ENCODE measurements at places on chromosomes 11 and 22.

GRCh38 chr11:108289699-108290098 lies 66.8 kb downstream of the ATM start:
- DNase-seq = no peak

DNA sequence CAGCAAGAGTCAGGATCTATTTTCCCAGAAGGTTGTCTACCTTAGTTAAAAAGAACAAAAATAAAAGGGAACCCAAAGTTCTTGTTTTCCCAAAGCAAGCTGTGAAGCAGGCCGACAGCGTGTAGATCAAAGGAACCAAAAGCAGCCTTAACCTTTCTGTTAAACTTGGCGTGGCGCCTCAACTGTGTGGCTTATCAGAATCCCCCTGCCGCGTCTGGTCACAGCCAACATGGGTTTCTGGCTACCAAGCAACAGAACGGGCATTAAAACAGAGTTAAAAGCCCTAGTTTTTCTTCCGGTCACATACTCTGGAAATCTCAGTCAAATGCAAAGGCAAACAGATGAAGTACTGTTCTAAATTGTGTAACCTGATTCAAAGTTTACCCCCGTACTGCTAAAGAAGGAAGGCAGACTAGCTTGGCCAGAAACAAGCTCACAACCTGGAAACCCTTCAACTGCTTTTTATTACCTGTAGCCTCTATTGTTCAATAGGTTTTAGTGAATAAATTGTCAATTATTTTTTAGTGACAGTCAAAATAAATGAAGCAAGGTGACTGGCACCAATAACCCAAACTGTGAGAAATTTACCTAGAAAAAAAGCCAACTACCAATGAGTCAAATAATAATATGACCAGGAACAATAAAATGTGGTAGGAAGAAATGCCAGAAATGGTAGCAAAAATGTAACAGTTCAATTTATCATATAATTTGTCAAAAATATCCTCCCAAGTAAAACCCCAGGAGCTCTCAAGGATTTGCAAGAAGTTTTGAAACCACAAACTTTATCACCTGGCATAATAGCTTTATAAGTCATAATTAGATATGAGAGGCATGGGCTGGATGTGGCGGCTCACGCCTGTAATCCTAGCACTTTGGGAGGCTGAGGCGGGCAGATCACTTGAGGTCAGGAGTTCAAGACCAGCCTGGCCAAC lies 21.4 kb downstream of the CHKA start:
- DNase-seq = no peak

- DNase-seq = no peak
Observed at GRCh38 chr22:29524442-29525191, 28.9 kb downstream of the THOC5 start.

DNA sequence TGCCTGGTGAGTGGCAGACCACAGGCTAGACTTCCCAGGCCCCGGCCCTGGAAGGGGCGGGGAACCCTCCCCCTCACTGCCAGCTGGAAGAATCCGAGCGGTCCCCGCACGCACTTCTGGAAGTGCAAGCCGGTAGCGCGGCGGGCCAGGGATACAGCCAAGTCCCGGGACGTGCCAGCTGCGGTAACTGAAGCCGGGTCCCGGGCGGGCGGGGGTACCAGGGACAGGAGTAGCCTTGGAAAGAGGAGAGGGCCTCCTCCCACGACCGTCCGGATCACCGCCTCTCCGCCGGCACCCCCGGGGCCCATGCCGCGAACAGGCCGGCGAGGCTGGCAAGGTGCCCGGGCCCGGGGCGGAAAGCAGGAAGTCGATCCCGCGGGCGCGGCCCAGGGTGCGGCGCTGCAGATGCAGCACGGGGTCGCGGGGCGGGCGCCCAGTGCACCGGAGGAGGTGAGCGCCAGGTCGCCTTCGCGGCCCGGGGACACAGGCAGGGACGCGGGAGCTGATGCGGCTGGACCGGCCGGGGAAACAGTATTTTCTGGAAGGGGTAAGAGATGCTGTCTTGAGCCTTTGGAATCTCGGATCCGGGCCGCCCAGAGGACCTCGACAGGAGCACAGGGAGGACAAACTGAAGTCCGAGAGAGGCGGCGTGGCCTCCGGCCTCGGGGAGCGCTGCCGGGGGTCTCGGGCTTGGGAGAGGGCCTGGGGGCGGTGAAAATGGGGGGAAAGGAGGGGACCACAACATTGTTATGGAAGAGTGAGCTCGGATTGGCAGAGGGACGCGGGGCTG lies 783 bp upstream of the SLC35C1 start:
- peak; percentile 31 for DNase-seq

- DNase-seq = no peak
Observed at GRCh38 chr11:41320653-41321052, 138.8 kb downstream of the LRRC4C start.

GRCh38 chr11:79702303-79702702 lies 261.5 kb upstream of the TENM4 start:
- no peak for DNase-seq

GRCh38 chr11:95308512-95309035 lies 77.6 kb upstream of the SESN3 start:
- DNase-seq = no peak

DNA sequence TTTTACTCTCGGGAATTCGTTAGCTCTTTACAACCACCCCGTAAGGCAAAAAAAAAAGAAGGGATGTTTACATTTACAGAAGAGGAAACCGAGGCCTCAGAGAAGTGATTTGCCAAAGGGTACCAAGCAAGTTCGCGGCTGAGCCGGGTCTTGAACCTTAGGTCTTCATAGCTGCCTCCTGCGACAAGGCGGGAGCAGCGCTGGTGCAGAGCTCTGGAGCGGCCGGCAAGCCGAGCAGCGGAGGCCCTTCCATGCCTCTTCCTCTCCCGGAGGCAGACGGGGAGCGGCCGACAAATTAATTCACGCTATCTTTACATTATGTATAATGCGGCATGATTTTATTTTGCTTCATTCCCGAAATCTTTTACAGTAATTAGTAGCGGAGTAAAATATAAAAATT lies 536.3 kb downstream of the INSC start:
- DNase-seq = no peak

Measured in stimulated activated CD8-positive, alpha-beta memory T cell treated with anti-CD3 and anti-CD28 coated beads, Interleukin-7, amount 100 ng/mL, for 1 hour (primary cell).